Stimulated activated CD8-positive, alpha-beta memory T cell treated with anti-CD3 and anti-CD28 coated beads, Interleukin-2, amount 100 ng/mL, for 48 hours (primary cell): ENCODE measurements at places on chromosomes 12 and 14.

DNA sequence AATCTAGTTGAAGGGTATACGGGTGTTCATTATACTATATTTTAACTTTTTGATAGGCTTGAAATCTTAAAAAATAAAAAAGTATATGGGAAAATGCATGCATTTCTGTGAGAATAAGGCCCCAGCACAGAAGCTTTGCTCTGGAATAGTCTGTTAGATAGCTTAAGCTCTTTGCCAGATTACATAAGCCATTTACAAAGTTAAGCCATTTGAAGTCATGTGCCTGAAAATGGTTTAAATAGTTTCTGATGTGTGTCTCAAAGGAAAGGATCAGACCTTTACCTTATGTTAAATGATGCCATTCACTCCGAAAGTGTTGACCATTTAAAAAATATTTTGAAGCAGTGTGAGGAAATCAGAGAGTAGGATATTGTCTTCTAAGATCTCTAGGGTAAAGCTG lies 51.3 kb downstream of the WASHC4 start:
- DNase-seq, result no peak

GRCh38 chr12:71447691-71448132 lies 8.1 kb downstream of the LGR5 start:
- no peak for DNase-seq

DNA sequence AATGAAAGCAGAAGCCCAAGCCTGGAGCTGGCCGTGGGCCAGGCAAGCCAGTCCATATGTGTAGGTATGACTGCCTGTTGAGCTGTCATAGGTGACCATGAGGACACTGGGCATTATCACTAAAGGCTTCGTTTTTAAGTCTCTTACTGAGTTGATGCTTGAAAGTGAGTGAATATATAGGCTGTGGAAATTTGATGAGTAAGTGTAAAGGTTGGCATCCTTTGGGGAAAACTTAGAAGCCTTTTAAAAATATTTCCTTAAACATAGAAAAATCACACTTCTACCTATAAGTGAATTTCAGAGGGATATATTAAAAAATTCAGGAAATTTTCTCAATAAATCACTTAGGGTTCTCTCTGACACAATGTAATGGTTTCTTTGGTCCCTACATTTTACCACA lies 396.5 kb downstream of the FOXG1 start:
- DNase-seq, result no peak

- DNase-seq, result no peak
Observed at GRCh38 chr12:93591137-93591868, 18.8 kb downstream of the SOCS2 start.

DNA sequence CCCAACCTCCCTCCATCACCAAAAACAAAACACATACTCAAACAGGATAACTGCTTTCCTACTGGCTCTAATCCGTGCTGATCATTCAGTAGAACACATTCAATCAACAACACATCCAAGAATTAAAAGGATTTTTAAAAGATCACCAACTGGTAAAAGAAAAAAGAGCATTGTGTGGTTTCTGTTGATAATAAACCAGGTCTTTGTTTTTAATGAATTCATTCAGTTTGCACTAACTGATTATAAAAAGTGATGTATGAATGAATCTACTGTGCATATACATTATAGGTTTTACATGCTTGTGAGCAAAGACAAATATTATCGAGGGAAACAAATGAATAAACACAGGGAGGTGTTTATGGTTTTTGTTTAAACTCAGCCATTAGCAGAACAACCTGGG lies 55.1 kb downstream of the CIT start:
- DNase-seq, result no peak

DNA sequence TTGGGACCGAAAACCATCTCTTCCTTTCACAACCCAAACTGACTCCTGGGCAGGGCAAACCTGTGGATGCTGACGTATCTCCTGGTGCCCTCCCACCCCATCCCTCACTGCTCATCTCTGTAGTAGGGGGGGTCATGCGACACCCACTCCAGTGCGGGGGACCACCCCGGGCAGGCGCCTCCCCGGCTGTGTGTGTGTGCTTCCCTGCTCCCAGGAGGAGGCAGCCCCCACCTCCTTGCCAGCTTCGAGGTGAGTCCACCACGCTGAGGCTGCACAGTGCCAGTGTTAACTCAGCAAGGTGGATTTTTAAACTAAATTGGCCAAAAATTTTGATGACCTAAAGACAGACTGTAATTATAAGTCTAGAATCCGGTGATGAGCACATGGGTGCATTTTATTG lies 46.2 kb upstream of the BEGAIN start:
- no peak for DNase-seq

DNA sequence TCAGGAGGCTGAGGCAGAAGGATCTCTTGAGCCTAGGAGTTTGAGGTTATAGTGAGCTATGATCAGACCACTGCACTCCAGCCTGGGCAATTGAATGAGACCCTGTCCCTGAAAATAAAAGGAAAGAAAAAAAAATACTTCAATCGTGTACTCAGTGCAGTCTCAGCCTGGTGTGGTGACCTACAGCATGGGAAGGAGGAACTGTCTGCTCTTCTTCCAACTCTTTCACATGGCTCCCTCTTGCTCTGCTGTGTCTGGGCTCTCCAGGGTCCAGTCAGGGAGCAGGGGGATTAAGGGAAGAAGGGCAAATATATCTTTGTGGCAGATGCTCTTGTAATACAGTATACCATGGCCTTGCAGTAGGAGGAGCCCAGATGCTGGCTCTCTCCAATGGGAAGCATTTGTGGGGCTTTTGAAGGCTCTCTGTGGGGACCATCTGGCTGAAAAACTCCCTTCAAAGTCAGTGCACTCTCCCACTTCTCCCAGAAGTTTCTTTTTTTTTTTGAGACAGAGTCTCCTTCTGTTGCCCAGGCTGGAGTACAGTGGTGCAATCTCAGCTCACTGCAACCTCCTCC lies 76.6 kb upstream of the TMPO start:
- no peak for DNase-seq

DNA sequence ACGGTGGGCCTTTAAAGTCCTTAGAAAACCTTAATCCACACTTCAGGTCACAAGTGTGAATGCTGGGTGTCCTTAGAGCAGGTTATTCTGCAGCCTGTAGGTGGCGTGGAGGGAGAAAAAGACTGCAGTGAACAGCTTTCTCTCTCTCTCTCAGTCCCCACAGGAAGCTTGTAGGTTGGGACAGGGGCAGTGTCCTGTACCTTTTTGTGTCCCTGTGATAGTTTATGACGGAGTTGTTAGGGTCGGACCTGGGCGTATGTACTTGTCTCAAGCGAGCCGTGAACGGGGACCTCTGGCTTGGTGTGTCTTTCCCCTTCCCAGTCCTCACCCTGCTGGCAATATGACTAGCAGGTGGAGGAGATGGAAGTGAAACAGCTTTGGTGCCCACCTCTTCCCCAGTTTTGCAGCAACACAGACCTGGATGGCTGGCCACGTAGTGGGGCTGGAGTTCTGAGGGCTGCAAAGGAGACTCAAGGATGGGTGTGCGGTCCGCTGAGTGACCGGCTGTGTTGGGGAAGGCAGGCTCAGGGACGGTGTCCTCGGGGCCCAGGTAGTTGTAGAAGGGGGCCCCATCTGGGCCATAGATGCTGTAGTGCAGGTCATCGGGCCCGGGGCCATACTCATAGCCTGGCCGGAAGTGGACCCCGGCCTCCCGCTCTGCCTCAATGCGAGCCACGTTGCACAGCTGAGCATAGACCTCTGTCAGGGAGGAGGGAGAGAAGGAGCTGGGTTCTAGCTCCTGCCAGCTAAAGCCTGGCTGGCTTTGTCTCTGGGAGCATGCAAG lies 8.9 kb downstream of the ISCA2 start:
- DNase-seq, result no peak

DNA sequence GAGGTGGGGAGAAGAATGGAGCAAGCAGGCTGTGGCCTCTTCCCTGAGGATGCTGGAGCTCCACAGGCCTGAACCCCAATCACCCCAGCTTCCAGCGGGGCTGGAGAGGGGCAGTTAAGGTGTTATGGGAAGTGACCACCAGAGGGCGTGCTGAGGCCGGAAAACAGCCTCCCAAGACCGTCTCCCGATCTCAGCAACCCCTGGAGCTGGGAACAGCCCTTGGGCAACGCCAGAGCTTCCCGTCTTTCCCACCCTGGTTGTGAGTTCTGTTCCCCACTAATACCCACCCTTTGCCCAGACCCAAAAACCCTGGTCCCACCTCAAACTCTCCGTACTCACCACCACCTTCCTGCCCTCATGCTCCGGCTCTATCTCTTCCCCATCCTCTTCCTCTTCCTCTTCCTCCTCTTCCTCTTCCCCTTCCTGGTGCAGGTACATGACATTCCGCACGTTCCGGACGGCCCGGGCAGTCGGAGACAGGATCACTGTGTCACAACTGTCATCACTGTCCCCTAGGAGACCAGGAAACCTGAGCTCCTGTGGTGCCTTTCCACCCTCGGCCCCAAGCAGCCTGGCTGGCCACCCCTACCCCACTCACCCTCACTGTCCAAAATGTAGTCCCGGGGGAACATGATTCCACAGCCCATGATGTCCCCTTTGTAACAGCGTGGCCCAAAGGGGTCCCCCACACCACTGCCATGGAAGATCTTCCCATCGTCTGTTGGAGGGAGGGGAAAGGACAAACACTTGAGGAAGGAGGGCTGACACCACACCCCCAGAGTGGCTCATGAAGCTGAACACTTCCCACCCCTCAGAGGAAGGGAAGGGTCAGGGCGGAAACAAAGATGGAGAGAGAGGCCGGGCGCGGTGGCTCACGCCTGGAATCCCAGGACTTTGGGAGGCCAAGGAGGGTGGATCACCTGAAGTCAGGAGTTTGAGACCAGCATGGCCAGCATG lies 12.9 kb downstream of the SPRYD3 start:
- DNase-seq, result peak; percentile 62

DNA sequence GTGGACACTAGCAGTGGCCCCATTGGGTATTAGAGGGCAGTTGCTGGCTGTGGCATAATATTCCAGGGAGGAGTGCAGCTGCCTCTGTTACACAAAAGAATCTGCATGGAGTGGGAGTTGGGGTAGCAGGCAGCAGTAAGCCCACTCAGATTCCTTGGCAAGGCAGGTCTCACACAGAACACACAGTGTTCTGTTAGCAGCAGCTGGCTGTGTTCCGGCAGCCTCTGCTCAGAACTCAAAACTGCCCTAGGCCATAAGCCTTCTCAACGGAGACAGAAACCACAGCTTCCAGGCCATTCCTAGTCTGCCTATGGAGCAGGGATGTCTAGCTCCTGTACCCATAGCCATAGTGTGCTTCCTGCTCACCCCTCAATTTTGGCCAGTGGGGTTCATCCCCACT lies 1085.4 kb downstream of the SLC6A15 start:
- DNase-seq, result no peak

DNA sequence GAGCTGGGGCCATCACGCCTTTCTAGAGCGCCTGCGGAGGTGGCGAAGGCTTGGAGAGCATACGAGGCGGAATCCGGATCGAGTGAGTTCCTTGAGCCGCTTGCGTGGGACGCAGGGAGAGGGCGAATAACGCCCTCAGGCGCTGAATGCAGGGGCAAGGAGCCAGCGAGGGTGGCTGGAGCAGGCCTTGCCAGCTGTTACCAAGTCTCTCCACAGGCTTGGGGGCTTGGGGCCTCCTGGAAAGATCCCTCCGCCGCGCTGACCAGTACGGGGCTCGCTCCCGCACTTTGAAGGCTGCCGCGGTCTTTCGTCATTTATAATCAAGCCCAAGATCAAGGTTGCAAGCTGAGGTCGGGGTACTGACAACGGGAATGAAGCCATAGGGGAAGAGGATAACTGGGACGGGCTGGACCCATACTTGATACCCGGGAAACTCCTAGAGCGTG lies 1.2 kb downstream of the FLRT2 start:
- no peak for DNase-seq

DNA sequence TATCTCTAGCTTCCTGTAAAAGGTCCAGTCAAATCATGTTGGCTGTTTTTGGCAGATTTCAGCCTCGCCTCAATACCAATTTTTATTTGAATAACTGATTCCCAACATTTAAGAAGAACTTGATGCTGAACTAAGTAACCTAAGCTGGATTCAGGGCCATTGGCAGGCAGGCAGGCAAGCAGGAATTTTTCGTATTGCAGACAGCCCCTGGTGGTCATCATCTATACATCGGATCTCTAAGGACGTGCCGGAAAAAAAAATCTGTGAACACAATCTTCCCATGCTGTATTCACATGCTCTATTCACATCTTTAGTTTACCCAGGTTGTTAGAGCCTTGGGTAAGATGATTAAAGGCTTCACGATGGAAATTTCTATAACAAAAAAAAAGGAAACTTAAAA lies 7.0 kb downstream of the VCPKMT start:
- no peak for DNase-seq

DNA sequence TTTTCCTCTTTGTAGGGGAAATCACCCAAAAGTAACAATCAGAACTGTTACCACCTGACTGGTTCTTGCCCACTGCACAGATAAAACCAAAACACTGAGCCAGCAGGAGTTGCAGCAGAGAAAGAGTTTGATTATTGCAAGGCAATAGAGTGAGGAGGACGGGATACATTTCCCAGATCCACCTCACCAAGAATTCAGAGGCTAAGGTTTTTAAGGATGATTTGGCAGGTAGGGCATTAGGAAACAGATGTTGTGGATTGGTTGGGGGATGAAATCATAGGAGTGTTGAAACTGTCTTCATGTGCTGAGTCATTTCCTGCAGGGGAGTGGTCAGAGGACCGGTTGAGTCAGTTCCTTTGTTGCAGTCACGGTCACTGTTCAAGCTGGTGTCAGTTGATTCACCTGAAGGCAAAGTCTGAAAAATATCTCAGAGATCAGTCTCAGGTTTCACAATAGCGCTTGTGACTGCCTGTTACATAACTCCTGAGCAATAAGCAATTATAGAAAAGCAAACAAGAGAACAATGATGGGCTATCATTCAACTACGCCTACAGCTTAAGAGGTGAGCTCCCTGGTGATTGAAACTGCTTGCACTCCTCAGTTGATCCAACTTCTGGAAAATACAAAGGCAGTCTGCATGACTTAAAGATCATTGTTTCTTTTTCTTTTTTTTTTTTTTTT lies 20.3 kb upstream of the AMN1 start:
- peak; percentile 24 for DNase-seq

- no peak for DNase-seq
Observed at GRCh38 chr14:29380826-29381225, 546.8 kb downstream of the PRKD1 start.

GRCh38 chr12:65595016-65595560 lies 229.2 kb upstream of the HMGA2 start:
- DNase-seq, result no peak

- no peak for DNase-seq
Observed at GRCh38 chr12:117067638-117068037, 31.6 kb downstream of the TESC start.

GRCh38 chr14:76726551-76726970 lies 34.7 kb upstream of the VASH1 start:
- DNase-seq, result no peak

DNA sequence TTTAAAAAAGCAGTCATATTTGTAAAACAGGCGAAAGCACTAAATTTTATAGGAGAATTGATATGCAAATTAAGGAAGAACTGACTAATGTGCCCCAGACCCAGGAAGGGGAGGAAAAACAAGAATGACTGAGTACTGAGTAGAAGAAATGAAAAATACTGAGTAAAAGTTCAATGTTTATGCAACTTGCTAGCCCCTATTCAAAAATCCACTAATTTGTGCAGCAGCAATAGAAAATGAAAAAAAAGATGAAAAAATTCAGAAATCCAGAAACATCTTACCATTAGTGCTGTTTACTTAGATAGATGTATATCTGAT lies 6.1 kb downstream of the CHD8 start:
- DNase-seq, result no peak

GRCh38 chr12:25550186-25550585 lies 2.9 kb downstream of the LMNTD1 start:
- no peak for DNase-seq
